ENCODE measurements at places on chromosomes 7 and 10.

DNA sequence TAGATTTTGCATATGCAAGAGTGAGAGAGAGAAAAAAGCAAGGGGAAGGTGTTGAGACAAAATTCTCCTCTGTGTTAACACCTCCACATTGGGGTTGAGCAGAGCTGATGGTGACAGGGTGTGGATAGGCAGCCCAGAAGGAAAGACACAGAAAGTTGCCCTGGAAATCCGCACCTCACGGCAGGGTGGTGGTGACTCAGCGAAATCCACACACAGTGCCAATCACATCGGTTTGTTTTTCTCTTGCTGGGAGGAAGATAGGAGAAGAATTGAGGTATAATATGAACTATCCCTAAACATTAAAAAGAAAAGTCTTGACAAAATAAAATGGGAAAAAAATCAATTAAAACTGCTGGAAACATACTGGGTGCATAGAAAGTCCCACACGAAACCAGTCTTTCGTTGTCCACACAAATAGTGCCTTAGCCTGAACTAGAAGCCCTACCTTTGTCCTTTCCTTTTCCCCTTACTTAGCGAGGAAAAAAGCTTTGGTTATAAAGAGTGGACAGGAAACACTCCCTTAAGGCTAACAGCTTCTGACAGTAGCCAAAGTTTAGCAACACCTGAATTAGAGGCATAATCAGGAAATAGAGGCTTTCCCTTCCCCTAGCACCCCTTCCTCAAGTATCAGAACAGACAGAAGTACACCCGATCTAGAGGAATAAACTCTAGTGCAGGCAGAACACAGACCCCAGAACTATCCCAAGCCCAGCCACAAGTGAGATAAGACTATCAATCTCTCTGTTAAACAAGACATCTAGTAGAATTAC, 39.2 kb upstream of the DNAJC1 start:
- no peak for DNase-seq

DNA sequence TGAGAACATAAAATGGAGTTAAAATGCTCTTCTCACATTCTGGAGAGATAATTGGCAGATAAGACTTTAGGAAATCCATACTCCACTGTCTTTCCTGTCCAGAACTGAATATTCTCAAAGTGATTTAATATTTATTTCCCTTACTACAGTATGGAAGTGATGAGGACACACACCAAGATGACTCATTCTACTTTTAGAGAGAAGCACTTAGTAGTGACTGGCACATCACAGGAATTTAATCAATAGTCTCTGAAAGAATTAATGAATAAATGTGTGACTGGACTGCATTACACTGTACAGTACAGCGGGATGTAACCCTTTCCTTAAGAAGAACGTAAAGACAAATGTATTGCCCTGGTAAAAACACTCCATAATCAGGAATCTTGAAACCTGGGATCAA, 116.7 kb downstream of the SEMA3E start:
- no peak for DNase-seq

DNA sequence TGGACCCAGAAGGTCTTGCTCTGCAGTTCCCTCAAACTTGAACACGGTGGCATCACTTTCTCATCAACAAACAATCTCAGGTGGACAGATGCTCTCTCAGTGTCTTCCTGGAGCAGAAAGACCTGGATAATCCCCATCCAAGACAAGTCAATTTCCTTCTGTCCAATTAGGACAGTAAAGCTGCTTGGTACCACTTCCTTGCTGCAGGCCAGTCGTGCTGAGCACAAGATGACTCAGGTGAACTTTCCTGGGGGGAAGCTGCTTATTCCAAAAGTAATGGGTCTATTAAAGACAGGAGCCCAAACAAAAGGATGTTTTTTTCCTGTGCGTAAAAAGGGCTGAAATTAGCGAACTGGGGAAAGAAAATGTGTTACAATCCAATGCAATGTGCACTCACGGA, 107.6 kb upstream of the AFAP1L2 start:
- no peak for DNase-seq

- DNase-seq: no peak
Measured at GRCh38 chr10:69745698-69746097, 56.0 kb upstream of the COL13A1 start.

GRCh38 chr10:98511876-98512275, 65.1 kb upstream of the HPS1 start:
- DNase-seq: peak; percentile 2

DNA sequence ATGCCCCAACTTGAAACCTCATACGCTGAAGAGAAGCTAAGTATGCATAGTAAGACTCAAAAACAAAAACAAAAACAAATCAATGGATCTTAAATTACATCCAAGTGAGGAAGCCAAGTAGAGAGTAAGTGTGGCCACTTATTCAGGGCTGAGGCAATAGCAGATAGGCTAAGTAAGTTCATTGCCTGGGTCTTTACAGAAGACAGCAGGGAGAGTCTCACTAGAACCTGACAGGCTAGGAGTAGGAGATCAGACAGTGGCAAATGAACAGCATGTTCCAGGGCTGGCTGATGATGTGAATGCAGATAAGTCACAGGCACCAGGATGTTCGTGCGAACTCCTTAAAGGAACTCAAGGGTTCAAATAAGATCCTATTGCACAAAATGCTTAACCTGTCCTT, 568.6 kb downstream of the KCNMA1 start:
- no peak for DNase-seq

- no peak for DNase-seq
Measured at GRCh38 chr7:24384362-24385030, 100.5 kb downstream of the NPY start.

DNA sequence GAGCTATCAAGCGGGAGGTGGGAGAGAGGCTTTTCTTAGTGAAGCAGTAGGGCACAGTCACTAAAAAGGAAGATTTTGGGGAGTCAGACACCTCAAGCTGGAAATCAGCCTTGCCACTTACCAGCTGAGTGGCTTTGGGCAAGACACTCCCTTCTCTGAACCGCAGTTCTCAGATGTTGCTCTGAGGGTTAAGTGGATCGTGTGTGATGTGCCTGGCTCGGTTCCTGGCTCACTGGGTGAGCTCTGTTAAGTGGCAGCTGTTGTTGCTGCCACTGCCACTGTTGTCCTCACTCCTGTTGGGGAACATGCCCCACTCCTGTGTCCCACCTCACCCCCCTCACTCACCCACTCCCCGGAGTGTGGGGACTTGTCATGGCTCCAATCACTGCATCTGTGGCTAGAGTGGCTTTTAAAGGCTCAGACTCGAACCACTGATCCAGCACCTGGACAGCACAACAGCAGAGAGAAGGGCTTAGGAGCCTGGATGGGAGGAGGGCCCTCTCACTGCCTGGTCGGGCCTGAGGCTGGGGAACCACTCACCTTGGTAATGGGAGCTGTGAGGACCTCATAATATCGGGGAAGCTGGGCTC, 20.0 kb downstream of the PYROXD2 start:
- peak; percentile 18 for DNase-seq

DNA sequence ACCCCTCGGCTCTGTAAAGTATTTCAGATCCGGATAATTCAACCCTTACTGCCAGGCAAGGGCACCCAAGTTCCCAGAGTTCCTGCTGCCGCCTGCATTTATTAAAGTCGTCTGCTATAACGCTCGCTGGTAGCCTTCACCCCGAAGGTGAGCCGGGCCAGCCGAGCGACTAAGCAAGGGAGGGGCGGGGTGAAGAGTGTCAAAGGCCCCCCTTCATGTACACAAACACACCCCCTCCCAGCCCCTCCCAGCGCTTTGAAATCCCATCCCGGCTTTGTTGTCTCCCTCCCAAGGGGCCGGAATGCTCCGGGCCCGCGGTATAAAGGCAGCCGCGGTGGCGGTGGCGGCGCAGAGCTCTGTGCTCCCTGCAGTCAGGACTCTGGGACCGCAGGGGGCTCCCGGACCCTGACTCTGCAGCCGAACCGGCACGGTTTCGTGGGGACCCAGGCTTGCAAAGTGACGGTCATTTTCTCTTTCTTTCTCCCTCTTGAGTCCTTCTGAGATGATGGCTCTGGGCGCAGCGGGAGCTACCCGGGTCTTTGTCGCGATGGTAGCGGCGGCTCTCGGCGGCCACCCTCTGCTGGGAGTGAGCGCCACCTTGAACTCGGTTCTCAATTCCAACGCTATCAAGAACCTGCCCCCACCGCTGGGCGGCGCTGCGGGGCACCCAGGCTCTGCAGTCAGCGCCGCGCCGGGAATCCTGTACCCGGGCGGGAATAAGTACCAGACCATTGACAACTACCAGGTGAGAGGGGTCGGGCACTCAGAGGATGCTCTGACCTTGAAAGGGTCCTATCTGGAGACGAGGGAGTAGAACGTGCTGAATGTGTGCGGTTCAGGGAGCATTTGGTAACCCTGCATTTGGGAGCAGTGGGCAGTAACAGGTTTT, at the start of gene DKK1:
Gene DKK1, plus strand, starts transcription at position 349 of the 889 bp plus-strand sequence. Its CDS starts 154 bp downstream, at position 503.
- DNase-seq: no peak

- DNase-seq: no peak
Measured at GRCh38 chr7:94687810-94688209, 31.9 kb upstream of the SGCE start.
